ACHN (cell line): ENCODE measurements at places on chromosomes 6 and 20.

DNA sequence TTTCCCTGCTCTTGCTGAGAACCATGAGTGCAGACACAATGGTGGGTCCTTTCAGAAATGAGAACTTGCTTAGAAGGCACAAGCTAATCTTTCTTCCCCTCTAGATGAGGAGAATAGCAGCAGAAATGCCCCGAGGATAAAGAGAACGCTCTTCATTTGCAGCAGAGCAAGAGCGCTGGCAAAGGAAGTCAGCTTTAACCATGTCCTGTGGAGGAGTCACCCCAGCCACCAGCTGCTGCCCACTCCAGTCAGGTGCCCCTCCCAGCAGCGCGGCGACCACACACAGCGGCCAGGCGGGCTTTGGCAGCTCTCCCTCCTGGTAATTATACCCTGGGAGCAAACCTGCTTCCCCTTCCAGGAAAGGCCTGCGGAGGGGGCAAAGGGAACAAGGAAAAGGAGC is 42.4 kb upstream of the EMILIN3 start:
- no peak for DNase-seq

DNA sequence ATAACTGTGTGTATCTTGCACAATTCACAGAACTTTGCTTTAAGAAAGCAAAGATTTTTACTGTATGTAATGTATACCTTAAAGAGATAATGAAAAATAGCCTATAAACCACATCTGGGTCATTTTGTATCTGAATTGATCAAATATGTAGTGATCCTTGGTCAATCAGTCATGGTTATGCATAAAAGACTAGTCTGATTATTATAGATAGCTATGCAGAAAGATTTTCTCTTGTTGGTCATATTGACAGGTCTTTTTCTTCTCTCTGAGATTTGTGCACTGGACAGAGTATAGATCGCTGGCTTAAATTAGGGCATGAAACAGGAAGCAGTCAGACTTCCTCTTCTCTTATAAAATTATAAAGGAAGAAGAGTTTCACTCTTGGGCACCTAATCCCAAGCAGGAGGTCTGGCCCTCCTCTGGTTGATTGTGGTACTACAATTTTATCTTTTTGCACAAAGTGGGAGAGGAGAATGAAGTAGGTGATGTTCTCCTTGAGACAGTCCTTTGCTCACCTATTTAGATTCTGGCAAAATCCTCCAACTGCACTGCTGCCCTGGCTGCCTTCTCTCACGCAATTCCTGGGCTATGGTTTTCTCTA is 380.9 kb upstream of the RGS17 start:
- peak; percentile 43 for DNase-seq

- no peak for DNase-seq
Observed at GRCh38 chr20:49695830-49696229, 17.8 kb downstream of the B4GALT5 start.

DNA sequence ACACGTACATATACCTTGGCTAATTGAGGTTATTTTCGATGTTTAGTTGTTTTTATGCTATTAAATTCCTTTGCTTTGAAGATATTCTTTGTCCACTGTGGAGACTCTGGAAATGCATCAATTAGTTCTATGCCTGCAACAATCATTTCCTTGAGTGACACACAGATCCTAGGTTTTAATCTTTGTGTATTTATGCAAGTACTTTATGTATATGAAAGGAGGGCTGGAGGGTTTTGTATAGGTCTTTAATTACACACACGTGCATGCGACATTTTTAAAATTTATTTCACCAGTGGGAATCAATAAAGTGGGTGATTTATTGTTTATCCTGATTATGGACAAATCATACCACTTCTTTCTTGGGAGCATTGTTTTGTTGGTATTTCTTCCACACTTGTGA is 57.3 kb downstream of the ZFAND3 start:
- no peak for DNase-seq

GRCh38 chr6:127347178-127347577 is 3.8 kb upstream of the ECHDC1 start:
- DNase-seq, result no peak

- no peak for DNase-seq
Observed at GRCh38 chr6:124560873-124561567, 401.2 kb upstream of the RNF217 start.

- no peak for DNase-seq
Observed at GRCh38 chr20:47998736-47999135, 213.5 kb upstream of the SULF2 start.

- DNase-seq, result no peak
Observed at GRCh38 chr6:25553502-25553901, 98.5 kb upstream of the SCGN start.

DNA sequence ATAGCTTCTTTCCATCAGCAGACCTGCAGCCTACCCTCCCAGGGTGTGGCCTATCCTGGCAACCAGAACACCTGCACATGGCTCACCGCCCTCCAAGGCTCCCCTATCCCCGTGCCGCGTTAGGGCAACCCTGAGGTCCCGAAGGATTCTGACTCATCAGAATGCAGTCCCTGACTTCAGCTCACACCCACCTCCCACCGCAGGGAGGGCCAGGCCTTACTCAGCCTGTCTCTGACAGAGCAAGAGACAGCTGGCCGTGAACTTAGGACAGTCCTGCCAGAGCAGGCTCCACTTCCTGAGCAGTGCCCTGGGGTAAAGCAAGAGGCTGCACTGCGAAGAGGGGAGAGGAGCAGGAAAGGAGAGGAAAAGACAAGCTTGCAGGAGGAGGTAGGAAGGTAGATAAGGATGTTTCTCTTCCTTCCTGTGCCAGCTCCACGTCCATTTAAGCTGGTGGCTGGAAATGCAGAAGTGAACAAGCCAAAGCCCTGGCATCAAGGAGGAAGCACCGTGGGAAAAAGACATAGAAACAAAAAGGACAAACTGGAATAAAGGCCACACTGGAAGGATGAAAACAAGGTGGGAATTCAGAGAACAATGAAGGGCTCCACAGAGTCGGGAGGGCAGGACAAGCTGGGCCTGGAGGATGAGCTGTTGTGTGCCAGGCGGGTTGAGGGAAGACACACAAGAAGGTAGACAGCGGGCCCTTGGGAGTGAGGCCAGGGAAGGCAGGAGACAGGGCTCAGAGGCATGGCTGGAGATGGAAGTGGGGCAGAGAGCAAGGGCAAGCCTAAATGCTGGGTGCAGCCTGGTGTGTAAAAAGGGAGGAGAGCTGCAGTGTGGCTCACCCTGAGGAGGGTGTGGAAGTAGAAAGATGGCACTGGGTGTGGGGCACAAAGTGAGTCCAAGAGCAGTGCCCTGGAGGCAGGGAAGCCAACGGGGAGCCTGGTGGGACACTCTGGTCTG is 102.7 kb downstream of the SLC23A2 start:
- DNase-seq, result peak; percentile 75

GRCh38 chr20:5914859-5915258 is 35.5 kb downstream of the TRMT6 start:
- DNase-seq, result no peak

DNA sequence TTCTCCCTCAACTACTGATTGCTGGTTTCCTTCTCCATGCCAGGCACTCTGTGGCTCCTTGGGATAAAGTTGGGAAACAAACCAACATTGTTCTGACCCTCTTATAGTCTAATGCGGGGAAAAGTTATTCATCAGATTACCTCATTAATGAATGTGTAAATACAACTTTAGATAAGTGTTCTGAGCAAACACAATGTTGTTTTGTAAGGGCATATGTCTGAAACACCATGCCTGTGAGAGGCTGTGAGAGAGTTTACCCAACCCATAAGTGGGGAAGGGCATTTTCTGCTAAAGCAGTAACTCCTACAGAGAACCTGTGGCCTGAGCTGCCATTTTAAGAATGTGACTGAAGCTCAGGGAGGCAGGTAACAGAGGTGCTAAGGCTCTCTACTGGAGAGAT is 283.5 kb downstream of the KHDC1L start:
- no peak for DNase-seq

DNA sequence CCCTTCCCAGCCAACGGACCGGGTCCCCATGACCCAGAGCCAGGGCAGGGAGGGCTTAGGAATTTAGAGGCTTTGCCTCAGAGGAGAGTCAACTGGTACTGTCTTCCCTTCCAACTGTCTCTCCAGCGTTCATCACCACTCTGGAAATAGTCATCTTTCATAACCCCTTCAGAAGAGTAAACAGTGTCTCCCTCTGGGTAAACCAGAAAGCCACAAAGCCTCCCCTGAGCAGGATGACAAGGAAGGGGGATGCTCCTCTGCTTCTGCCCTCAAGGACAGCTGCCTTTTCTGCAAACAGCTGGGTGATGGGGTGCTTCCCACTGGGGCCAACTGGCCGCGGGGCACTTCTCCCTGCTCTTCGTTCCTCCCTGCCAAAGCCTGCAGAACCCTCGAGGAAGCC is 90.1 kb downstream of the PSMG4 start:
- no peak for DNase-seq

GRCh38 chr6:31090973-31091364 is 21.4 kb downstream of the C6orf15 start:
- DNase-seq, result no peak

- no peak for DNase-seq
Observed at GRCh38 chr6:147507162-147508041, 1.1 kb upstream of the SAMD5 start.

DNA sequence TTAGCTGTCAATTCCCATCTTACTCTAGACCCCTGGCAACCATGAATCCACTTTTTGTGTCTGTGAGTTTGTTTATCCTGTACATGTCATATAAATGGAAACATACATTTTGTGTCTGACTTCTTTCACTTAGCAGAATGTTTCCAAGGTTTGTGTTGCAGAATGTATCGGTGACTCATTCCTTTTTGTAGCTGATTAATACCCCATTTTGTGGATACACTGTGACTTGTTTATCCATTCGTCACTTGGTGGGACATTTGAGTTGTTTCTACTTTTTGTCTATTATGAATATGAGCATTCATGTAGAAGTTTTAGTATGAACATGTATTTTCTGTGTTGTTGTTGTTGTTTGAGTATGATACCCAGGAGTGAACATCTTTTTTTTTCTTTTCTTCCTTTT is 21.4 kb downstream of the CDYL start:
- no peak for DNase-seq

DNA sequence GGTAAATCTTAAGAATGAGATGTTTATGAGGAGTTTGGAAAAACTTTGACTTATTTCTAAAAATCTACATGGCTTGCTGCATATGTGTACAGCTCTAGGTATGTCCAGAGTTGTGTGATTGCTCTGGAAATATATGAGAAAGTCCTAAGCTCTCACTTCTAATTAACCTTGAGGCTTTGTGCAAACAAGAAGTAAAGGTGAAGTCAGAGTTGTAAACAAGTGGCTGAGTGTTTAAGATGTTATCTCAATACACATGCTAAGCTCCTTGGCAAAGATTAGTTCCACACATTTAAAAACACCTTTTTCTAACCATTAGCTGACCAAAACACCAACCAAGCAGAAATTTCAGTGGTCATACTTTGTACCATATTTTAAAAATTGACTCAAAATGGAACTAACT is 684.2 kb downstream of the HTR1B start:
- no peak for DNase-seq

DNA sequence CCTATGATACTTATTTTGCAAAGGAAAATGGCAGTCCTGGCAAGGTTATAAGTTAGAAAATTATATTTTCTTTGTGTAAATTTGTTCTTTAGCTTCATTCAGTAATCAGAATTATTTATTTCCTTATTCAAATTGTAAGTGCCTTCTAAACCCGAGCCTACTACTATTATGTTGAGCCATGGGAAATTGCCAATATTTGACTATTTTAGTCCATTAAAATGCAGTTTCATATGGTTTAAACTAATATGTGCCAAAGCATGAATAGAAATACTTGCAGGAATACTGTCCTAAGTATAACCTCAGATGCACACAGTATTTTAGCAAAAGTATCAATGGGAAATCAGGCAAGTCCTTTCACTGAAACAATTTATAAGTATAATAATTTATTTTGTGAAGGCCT is 228.4 kb downstream of the LAMA2 start:
- DNase-seq, result no peak

DNA sequence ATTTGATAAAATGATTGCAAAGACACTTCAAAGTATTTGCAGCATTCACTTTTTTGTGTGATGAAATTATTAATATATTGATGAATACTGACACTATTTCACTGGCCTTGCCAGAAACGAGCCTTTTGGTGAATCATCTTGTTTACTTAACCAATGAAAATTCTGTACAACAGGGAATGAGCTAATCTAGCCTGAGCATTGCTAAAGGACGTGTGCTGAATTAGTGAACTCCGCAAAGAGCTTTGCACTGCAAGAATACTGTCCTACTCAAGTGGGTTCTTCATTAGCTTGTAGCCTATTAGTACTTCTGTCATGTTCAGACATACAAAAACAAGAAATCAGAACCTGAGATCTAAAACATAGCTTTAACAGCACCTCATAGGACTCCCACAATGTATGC is 172.0 kb upstream of the NRSN1 start:
- no peak for DNase-seq

- DNase-seq, result no peak
Observed at GRCh38 chr6:87701344-87701675, 723 bp downstream of the AKIRIN2 start.

GRCh38 chr6:108653949-108654348 is 93.2 kb downstream of the FOXO3 start:
- DNase-seq, result no peak

DNA sequence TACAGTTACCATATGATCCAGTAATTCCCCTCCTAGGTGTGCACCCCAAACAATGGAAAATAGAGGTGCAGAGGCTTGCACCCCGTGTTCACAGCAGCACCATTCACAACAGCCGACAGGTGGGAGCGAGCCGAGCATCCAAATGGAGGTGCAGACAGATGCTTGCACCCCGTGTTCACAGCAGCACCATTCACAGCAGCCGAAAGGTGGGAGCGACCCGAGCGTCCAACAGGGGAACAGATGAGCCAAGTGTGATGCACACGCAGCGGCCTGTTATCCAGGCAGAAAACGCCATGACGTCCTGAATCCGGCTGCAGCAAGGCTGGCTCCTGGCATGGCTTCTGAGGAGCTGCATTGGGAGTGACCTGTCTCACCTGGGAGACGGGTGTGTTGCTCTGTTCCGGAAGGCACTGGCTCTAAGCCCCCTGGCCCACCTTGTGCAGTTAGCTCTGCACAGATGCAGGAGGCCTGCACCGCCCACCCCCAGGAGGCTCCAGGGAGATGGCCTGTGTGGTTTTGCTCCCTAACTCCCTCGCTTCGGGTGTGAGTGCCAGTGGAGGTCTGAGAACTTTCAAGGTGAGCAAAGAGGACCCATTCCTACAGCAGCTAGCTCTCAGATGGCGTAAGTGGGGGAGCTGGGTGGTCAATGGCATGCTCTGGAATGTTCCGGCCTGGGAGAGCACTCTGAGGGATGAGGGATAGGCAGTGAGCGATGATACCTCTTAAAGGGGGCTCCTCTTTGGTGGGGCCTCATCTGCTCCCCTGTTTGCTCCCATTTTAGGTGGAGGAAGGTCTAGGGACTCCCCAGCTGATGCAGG is 47.8 kb upstream of the FRMD1 start:
- DNase-seq, result no peak

DNA sequence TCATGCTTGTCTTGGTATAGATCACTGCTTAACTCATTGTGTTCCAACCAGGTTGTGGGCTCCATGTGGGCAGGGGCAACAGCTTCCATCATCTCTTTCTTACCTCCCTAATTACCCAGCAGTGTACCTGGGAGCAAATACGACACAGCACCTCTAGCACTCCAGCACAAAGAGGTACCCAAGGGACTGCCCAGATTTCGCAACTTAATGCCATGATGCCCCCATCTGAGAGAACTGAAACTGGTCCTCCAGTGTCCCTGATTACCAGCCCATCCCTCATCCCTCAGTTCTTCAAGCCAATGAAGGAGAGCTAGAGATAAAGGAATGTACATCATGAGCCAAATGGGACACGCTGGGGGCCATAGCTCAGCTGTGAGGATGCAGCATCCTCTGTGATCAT is 41.9 kb upstream of the MDGA1 start:
- no peak for DNase-seq

GRCh38 chr20:20255099-20255498 is 112.8 kb upstream of the INSM1 start:
- no peak for DNase-seq

GRCh38 chr6:90502381-90502780 is 84.5 kb downstream of the MAP3K7 start:
- no peak for DNase-seq
